CD14-positive monocyte (primary cell): ENCODE measurements at places on chromosomes 16 and 17.
A peak's percentile ranks its signal among the peaks of the same experiment; 100 is the strongest.

DNA sequence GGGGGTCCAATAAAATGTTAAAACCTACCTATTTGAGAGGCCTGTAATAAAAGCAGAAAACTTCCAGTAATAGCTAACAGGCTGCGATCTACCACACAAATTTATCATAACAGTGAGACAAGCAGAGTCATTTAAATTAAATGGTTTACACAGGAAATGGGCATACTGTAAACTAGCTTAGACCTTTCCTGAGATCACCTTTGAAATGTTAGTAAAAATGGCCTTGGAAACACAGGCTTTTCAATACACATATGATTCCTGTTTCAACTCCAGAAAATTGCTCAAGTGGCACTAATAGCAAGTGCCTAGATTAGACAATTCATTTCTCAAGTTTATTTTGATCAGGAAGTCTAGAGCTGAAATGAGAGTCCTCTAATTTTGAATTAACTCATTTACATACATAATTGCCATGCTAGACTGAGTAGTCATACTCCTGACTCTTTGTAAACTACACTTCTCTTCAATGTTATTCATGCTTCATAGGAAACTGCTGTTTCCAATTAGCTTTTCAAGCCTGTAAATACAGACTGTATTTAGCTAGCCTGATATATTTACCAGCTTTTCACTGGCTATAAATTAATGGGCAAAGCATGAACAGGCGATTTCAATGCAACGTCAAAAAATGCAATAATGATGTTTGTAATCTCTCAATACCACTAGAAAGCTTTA lies 43.3 kb downstream of the PARN start:
- DNase-seq: no peak

- peak; percentile 62 for DNase-seq
Measured at GRCh38 chr17:41490000-41490990, 585 bp upstream of the KRT36 start.

GRCh38 chr16:49353680-49354079 lies 19.9 kb upstream of the C16orf78 start:
- no peak for DNase-seq

DNA sequence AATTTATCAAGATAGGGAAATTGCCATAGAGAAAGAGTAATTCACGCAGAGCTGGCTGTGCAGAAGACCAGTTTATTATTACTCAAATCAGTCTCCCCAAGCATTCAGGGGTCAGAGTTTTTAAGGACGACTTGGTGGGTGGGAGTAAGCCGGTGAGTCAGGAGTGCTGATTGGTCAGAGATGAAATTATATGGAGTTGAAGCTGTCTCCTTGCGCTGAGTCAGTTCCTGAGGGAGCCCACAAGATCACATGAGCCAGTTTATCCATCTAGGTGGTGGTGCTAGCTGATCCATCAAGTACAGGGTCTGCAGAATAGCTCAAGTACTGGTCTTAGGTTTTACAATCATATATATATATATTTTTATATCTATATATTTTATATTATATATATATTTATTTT lies 6.0 kb upstream of the AQP8 start:
- DNase-seq: no peak

DNA sequence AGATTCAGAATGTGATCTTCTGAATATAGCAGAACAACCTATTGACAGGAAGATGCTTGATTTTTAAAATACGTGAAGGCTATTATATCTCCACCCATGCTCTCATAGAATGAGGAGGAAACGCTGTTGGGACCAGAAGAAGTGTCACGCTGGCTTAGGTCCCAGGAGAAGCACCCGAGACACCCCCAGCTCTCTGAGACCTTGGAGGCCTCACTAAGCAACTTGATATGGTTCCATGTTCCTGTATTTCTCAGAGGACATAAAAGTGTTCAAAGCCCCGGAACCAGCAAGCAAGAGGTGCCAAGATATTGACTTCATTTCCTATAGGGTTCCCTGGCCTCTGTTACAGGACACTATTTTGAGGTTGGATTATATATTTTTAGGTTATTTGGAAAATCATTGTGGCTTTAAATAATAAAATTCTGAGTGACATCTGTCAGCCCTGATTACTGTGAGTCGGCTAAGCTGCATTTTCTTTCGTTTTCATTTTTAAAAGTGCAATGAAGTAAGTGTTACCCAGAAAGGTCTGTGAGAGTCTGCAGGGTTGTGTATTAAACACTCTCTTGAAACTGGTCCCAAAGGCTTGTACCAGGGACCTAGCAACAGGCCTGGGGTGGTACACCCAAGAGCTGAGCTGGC lies 400.0 kb downstream of the SOX9 start:
- DNase-seq: no peak

DNA sequence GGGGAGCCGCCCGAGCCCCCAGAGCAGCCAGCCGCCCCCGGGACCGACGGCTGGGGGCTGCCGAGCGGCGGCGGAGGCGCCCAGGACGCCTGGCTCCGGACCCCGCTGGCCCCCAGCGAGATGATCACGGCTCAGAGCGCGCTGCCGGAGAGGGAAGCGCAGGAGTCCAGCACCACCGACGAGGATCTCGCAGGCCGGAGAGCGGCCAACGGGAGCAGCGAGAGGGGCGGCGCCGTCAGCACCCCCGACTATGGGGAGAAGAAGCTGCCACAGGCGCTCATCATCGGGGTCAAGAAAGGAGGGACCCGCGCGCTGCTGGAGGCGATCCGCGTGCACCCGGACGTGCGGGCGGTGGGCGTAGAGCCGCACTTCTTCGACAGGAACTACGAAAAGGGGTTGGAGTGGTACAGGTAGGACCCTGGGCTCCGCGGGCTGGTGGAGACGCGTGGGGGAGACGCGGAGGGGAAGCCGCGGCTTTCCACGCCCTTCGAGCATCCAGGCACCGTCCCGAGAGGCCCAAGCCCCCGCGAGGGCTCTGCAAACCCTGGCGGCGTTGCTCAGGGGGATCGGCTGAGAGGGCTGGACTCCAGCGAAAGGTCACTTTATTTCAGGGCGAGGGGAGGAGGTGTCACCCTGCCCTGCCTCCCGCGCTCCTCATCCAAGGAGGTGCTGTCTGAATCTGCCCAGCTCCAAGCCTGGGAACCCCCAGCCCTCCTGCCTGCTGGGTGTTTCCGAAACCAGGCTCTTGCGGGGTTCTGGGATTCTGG lies 1.2 kb downstream of the HS3ST4 start:
- no peak for DNase-seq
